Ovary (tissue), 10 donors: ENCODE measurements at places on chromosomes 6 and 20. TPM values are rescaled to one million over a fixed set of nuclear protein-coding genes. Genes with fewer than 3 reads are reported as not detected.

GRCh38 chr6:39263303-39264037 lies 34.2 kb upstream of the KCNK5 start:
- DNase-seq, result no peak

GRCh38 chr6:39388606-39389483 lies 66.3 kb upstream of the KCNK16 start:
- DNase-seq, result no peak

DNA sequence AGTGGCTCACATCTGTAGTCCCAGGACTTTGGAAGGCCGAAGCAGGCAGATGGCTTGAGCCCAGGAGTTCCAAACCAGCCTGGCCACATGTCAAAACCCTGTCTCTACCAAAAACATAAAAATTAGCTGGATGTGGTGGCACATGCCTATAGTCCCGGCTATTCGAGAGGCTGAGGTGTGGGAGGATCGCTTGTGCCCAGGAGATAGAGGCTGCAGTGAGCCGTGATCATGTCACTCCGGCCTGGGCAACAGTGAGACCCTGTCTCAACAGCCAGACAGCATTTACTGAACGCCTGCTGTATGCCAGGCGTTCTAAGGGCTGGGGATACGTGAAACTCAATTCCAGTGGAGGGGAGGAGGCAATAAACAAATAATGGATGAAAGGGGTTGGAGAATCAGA lies 69.9 kb downstream of the ATP9A start:
- no peak for DNase-seq

GRCh38 chr6:72626126-72626525 lies 4.3 kb downstream of the KCNQ5 start:
- no peak for DNase-seq

GRCh38 chr6:21663966-21664313 lies 70.4 kb downstream of the SOX4 start:
- no peak for DNase-seq

- DNase-seq, result no peak
Observed at GRCh38 chr6:17469006-17469832, 75.8 kb downstream of the CAP2 start.

DNA sequence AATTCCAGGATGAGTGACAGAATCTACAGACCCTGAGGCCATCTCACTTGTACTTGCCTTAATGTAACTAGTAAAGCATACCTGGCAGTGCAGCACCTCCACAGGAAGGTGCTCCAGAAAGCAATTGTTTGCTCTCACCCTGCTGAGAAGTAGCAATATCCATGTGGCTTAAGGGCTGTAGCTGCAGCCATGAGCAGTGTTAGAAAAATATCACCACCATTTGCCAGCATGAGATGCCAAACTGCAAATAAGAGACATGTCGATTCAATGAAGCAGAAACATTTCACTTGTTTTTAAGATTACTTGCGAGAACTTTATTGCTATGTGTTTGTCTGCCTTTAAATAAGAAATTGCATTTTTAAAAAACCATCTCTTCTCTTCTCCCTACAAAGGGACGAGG lies 151.5 kb downstream of the PRL start:
- DNase-seq, result no peak

DNA sequence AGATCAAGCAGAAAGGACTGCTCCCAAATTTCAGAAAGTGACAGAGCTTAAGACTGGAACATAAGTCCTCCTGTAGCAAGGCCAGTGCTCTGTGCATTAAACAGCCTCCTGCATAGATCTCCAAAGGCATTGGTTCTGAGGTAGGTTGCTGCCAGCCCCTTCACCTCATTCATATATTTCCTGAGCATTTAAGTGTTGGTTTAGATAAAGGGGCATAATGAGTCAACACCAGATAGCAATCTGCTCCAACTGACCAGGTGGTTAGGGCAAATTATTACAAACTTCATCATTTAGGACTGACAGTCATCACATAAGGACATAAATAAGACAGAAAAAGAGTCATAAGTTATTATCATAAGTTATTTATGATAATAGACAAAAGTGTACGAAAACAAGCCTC lies 10.7 kb downstream of the PTPRK start:
- no peak for DNase-seq

The COX4I2 gene
- 6.6 TPM for polyA plus RNA-seq

GRCh38 chr20:41342474-41343464 lies 2.1 kb downstream of the LPIN3 start:
- no peak for DNase-seq

DNA sequence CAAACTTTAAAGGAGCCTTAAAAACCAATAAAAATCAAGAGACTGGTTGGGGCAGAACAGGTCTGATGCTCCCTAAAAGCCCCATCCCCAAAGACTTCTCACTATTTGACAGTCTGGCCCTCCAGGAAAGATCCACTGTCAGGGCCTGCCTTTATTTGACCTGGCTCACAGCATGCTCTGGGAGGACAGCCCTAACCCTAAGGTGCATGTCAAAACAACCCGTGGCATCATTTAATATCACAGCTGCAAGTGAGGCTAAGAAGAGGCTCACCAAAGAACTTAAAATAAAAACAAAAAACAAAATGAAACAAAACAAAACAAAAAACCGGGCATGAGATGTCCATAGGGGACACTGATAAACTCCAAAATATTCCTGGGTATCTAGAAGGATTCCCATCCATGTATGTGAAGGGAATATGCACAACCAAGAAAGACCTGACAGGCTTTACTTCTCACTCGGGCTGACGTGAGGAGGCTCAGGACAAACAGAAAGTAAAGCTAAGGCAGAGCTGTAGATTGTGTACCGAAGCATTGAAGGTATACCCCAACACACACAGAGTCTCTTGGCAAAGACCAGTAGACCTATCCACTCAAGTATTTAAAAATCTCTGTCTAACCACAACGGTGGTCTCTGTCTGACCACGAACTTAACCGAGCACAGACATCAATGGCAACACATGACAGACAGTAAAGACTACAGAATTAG lies 57.3 kb downstream of the AHI1 start:
- no peak for DNase-seq

GRCh38 chr20:43658069-43658722 lies 8.7 kb upstream of the MYBL2 start:
- no peak for DNase-seq

- no peak for DNase-seq
Observed at GRCh38 chr20:13336308-13337089, 115.4 kb downstream of the ISM1 start.

The PRPH2 gene
- 2.8 TPM for polyA plus RNA-seq

- no peak for DNase-seq
Observed at GRCh38 chr20:53654932-53655624, 61.4 kb upstream of the ZNF217 start.

DNA sequence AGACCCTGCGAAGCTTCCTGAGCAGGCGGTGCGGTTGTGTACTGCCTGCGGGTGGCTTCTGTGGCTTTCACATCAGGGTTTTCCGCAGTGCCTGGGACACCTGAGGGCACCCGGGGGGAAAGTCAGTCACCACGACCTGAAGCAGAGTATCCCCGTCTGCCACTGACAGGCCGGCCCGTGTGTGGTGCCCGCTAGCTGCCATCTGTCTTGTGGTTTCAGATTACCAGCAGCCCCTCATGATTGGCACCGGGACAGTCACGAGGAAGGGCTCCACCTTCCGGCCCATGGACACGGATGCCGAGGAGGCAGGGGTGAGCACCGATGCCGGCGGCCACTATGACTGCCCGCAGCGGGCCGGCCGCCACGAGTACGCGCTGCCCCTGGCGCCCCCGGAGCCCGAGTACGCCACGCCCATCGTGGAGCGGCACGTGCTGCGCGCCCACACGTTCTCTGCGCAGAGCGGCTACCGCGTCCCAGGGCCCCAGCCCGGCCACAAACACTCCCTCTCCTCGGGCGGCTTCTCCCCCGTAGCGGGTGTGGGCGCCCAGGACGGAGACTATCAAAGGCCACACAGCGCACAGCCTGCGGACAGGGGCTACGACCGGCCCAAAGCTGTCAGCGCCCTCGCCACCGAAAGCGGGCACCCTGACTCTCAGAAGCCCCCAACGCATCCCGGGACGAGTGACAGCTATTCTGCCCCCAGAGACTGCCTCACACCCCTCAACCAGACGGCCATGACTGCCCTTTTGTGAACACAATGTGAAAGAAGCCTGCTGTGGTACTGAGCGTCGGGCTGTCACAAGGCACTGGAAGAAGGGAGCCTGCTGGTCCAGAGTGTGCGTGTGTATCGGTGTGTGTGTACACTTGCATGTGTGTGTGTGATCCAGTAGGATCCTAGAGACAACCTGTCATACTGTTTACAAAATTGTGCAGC lies 54.4 kb downstream of the GOPC start:
- DNase-seq, result peak; percentile 79

DNA sequence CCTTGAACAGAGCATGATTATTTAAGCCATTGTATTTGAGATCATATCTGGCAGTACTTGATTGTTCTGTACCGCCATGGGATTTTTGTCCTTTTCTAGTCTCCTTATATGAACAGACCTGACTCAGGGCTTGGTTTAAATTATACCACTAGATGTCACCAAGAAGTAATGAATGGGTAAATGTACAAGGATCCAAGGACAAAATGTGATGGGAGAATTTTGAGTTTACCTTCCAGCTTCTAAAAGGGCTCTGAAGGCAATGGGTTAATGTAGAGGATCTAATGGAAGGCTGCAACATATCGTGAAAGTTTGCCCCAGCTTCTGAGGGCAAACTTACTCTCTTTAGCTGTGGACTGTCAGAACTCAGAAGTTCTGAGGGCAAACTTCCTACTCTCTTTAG lies 12.0 kb downstream of the RNF8 start:
- no peak for DNase-seq

The C6orf141 gene
- 5.2 TPM for polyA plus RNA-seq

DNA sequence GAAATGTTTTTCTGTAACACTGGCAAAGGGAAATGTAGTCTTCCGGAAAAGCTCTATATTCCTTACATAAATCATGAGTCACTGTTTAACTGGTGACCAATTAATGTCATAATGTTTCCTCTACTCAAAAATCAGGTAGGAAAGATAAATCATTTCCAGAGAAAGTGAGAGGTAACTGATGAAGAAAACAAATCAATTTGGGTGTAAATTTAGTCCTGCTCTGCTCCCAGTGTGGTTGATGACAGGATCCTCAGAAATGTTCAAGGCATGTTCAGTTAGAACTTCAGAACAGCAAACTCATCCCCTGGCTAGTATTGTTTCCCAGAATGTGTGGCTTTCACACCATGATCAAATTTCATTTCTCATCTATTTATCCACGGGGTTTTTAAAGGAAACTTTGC lies 38.8 kb upstream of the SPACA1 start:
- no peak for DNase-seq

GRCh38 chr6:113009682-113010081 lies 662.6 kb downstream of the RFPL4B start:
- no peak for DNase-seq

The TBXT gene
- polyA plus RNA-seq, result not detected

The FAM83C gene
- not detected for polyA plus RNA-seq

The TRAPPC3L gene
- polyA plus RNA-seq, result 0.08 TPM

GRCh38 chr6:125612345-125612846 lies 137.0 kb upstream of the HEY2 start:
- no peak for DNase-seq
